HuH-7.5 (cell line): ENCODE measurements at places on chromosomes 11 and 22.

- no peak for DNase-seq
Observed at GRCh38 chr11:9573775-9574621, 528 bp downstream of the WEE1 start.

DNA sequence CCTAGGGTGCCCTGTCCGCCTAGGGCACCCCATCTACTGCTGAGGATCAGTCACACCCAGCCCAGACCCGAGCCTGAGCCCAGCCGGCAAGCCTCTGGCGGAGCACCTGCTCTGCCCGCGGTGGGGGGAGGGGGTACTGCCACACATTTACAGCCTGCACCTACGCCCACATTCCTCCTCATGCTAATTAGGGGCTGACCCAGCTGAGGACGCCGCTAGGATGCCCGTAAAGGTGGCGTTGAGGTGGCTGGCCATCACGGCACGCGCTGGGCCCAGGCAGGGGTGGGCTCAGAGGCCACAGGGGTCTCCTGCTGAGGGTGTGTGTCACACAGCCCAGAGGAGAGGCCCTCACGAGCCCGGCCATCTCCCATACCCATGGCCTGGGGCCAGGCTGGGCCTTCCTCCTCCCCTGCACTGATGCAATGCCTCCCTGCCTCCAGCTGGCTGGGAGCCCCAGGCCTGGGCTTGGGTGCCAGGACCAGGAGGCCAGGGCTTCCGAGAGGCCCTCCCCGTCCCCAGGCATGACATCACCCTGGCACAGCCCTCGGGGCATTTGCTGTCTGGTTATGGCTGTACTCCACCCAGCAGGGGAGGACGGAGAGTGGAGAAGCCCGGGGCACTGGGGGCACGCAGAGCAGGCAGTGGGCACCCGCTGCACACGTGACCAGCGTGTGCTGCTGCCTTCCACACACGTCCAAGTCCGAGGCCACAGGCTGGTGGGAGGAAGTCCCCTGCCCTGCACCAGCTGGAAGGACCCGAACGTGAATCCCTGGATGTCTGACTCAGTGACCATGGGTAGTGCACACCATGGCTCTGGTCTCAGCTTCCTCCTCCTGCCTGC lies 12.7 kb downstream of the DUSP8 start:
- DNase-seq, result no peak

DNA sequence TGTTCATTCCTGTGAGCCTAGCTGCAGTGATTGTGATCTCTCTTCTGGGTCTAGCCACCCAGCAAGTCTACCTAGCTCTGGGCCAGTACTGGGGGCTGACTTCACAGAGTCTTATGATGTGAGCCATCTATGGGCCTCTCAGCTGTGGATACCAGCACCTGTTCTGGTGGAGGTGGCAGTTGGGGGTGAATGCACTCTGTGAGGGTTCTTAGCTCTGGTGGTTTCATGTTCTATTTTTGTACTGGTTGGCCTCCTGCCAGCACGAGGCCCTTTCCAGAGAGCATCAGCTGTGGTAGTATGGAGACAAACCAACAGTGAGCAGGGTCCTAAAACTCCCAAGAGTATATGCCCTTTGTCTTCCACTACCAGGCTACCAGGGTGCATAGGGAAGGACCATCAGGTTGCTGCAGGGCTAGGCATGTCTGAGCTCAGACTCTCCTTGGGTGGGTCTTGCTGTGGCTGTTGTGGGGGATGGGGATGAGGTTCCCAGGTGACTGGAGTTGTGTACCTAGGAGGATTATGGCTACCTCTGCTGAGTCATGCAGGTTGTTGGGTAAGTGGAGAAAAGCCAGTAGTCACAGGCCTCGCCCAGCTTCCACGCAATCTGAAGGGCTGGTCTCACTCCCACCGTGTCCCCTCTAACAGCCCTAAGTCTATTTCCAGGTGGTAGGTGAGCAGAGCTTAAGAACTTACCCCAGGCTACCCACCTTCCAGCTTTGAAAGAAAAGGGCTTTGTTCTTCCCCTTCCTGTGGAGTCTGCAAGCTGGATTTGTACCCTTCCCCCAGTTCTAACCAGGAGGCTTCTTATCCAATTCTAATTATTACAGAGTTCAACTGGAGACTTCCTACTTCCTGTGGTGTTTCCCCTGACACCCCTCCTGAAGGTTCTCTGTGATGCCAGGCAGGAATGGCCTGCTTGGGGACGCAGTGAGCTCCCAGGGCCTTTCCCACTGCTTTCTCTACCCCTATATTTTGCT lies 250.7 kb downstream of the LUZP2 start:
- no peak for DNase-seq

DNA sequence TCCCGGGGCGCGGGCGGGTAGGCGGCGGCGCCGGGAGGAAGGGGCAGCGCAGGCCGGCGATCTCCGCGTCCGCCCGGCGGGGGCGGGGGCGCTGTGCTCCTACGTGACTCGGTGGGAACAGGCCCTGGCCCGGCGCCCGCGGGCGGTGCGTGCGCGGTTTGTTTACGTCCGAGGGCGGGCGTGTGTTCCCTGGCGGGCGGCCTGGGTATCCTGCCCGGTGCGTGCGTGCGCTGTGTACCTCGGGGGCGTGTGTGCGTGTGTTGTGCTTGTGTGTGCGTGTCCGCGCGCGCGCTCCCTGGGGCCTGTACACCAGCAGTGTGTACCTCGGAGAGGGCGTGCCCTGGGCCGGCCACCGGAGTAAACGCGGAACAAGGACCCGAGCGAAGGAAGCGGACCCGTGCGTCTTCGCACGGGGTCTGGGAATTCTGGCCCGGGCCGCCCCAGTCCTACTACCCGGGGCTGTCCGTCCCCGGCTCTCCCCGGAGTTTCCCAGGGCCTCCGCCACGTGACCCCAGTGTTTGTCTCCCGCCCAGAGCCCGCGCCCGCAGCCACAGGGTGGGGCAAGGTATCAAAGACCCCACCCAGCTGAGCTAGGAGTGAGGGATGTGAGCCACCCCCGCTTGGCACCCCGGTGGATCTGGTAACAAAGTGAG lies 769 bp downstream of the MAFF start:
- no peak for DNase-seq

- DNase-seq, result no peak
Observed at GRCh38 chr11:70090961-70091381, 12.9 kb downstream of the ANO1 start.

DNA sequence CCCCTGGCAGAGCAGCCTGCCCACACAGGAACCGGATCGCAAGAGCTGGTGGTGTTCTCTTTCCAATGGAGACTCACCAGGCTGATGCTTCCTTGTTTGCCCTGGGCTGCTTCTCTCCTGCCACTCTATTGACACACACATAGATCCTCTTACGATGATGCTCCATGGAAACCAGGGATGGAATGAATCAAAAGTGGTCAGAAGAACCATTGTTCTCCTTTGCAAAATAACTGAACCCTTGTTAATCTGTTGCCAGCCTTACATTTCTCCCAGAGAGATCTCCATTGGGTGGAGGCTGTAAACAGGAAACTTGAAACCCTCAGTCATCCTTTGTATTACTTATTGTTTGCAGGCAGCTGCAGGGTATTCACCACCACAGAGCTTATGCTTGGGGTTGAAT lies 24.6 kb upstream of the LDLRAD3 start:
- no peak for DNase-seq

GRCh38 chr11:95341221-95341620 lies 110.2 kb upstream of the SESN3 start:
- no peak for DNase-seq

GRCh38 chr11:63802637-63803414 lies 10.4 kb upstream of the SPINDOC start:
- no peak for DNase-seq

- peak; percentile 70 for DNase-seq
Observed at GRCh38 chr11:396511-396947, 2.5 kb downstream of the PKP3 start.

GRCh38 chr11:42593441-42593840 lies 718.4 kb upstream of the API5 start:
- DNase-seq, result no peak

DNA sequence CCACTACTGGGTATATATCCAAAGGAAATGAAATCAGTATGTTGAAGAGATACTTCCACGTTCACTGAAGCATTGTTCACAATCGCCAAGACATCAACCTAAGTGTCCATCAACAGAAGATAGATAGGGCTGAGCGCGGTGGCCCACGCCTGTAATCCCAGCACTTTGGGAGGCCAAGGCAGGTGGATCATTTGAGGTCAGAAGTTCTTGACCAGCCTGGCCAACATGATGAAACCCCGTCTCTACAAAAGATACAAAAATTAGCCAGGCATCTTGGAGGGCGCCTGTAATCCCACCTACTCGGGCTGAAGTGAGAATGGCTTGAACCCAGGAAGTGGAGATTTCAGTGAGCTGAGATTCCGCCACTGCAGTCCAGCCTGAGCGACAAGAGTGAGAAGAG lies 12.7 kb downstream of the EIF3F start:
- DNase-seq, result no peak

DNA sequence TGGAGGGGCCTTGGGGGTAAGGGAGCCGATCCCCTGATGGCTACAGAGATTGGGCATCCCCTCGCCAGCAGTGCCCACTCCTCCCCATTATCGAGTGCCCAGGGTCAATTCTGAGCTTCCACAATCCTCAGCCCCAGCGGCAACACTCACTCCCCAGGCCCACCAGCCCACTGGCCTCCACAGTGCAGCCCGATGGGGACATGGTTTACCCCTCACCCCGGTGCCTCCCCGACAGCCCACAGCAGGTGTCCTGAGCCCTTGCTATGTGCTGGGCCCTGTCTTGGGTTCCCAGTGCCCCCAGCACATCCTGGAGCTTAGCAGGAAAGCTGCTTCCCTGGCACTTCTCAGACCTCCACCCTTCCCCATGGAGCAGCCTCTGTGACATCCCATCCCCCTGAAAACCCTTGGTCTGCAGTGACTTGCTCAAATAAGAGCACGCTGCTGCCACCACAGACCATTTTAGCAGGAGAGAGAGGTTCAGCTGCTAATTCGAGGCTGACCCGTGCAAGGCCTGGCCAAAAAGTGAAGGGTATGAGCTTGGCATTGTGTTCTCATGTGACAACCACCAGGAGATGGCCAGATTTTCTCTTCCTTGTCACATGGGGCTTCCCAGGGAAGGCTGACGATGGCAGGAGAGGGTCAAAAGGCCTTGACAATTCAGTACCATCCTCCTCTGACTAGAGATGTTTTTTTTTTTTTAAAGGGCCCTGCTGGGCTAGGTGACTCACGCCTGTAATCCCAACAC lies 23.6 kb downstream of the KCNJ4 start:
- DNase-seq, result no peak

- no peak for DNase-seq
Observed at GRCh38 chr22:22598144-22598543, 39.1 kb upstream of the PRAME start.

DNA sequence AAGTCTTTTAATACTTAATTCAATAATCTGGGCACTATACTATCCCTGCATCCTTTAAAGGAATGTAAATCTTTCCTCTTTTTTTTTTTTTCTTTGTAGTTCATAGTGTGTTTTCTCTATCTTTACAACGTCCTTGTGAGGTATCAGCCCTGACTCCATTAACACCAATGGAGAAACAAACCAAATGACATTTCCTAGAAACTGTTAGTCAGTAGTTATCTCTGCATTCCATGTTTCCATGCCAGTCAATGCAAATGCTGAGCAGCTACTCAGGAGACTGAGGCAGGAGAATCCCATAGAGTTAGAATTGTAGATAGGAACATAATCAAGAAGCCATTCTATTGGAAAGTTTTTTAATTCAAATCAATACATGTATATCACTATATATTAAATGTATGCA lies 182.2 kb downstream of the ARHGAP42 start:
- no peak for DNase-seq

- no peak for DNase-seq
Observed at GRCh38 chr11:45754741-45755140, 50.2 kb upstream of the SLC35C1 start.

GRCh38 chr22:29253561-29254285 lies 14.1 kb downstream of the RHBDD3 start:
- DNase-seq, result peak; percentile 10

DNA sequence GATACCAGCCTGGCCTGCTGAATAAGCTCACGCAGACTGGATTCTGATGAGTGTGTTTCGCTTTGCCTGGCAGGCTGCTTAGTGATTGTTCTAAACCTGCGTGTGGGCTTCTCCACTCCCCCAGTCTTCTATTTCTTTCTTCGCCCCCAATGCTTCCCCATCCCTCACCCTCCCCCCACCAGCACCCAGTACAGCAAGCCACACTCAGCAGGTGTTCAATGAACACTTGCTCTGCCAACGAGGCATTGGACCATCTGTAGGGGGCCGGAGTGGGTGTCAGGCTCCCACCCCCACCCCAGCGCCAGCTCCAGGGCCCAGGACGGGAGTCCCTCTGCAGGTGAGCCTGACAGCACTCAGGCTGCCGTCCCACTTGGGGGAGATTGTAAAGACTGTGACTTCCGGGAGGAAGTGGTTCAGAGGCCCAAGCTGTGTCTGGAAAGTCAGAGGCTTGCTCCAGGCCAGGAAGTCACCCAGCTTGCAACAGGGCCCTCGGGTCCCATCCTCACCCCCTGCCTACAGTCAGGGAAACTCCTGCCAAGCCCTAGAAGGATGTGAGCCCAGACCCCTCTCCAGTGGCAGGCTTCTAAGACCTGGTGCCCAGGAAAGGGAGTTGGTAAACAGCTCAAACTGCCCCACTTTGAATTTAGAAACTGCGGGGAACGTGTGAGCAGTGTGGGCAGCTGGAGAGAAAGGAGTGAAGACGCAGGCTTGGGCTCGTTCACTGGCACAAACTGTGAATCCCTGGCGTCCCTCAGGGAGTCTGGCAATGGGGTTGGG lies 66.3 kb upstream of the PRDM11 start:
- no peak for DNase-seq

GRCh38 chr22:37822079-37822833 lies 926 bp upstream of the GALR3 start:
- DNase-seq, result no peak

GRCh38 chr11:3161309-3161708 lies 3.8 kb downstream of the OSBPL5 start:
- no peak for DNase-seq

GRCh38 chr22:33194529-33195077 lies 136.4 kb upstream of the SYN3 start:
- no peak for DNase-seq

DNA sequence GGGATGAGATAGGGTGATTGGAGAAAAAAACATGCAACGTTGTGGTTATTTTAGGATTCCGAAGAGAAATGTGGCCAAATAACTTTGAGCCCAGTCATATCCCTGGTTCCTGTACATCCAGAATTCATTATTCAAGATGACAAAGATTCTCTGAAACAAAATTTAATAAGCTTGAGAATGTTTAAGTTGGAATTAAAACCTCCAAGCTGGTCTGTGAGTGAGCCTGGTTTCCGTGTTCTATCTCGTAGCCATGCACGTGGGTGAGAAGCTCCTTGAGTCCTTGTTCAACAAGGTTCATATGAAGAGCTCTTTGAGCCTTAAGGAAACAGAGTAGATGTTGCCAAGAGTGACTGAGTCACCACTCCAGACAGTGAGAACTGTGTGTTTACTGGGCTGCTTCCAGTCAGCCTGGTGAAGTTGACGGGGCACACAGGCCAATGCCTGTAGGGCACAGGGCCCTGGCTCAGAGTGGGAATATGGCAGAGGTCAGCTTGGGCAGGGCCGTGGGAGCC lies 206.5 kb downstream of the NAV2 start:
- DNase-seq, result no peak
